ENCODE measurements at places on chromosomes 16 and 17.
A peak's percentile ranks its signal among the peaks of the same experiment; 100 is the strongest.

- no peak for DNase-seq
Measured at GRCh38 chr16:58832386-58832895, 98.3 kb upstream of the GOT2 start.

GRCh38 chr16:58639230-58639629 is 9.6 kb upstream of the CNOT1 start:
- DNase-seq: no peak

- DNase-seq: no peak
Measured at GRCh38 chr16:82150549-82150948, 19.5 kb downstream of the MPHOSPH6 start.

DNA sequence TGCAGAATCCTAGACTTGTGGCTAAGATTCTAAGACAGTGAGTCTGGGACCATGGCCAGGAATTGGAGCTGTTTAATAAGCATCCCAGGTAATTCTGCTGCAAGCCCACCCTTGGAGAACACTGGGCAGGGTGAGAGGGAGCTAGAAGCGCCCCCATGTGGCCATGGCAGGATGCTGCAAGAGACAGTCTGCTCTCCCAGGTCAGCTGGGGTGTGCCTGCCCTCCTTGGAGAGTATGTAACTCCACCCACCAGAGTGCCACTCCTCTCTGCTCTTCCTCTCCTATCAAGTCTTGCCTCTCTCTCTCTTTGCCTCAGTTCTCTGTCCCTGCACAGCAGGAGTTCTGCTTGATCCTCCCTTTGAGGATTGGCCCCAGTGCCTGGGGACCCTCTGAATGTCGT is 14.9 kb downstream of the RCVRN start:
- no peak for DNase-seq

- no peak for DNase-seq
Measured at GRCh38 chr17:76089680-76090516, 10.9 kb downstream of the ZACN start.

DNA sequence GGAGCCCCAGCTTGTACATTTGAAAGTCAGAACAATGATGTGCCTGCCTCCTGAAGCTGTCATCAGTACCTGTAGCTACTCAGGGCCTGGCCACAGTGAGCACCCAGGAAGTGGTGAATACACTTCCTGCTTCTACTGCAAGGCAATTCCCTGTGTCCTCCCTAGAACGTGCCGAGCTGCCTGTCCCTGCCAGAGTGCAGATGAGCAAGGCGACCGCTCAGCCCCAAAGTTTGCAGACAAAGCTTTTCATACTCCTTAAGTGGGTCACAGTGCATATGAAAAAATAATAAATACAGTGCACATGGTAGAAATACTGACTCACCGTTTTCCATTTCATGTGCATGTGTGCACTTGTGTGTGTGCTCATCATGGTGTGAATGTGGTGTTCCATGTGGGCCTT is 77.3 kb downstream of the MPRIP start:
- peak; percentile 57 for DNase-seq

- DNase-seq: no peak
Measured at GRCh38 chr17:37147301-37147812, 198.6 kb downstream of the AATF start.

DNA sequence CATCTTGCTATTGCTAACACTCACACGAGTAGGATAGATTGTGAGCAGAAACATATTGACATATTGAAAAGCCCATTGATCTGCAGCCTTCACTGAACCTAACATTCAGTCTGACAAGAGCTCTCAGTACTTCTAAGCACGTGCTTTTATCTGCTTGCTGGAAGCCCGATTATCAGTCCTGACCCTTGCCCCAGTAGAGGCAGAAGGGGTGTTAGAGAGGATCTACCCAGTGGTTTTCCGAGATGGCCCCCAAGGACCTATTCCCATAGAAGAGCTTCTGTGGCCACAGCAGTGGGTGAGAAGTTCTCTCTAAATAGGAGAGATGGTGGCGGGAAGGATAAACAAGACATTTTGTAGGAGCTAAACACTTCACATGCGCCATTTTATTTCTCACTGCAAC is 290.9 kb upstream of the MAF start:
- no peak for DNase-seq

- DNase-seq: no peak
Measured at GRCh38 chr17:55116440-55116914, 147.9 kb downstream of the STXBP4 start.

DNA sequence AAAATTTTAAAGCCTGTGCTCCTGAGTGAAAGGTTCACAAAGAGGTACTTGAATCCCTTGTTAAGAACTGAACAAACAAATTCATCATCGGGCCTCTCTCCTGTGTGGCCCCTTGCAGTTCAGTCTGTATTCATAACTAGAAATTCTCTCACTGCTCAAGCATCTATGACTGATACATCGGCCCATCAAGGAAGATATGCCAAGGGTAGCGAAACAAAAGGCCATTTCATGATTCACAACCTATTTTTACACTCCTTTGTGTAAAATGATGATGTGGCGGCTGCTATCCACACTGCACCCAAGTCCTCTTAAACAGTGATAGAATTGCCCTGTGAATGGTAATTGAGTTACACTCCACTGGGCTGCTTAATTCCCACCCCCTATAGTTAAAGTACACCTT is 204.6 kb downstream of the STX8 start:
- DNase-seq: no peak

- no peak for DNase-seq
Measured at GRCh38 chr16:57997176-57997527, 3.3 kb downstream of the ZNF319 start.

DNA sequence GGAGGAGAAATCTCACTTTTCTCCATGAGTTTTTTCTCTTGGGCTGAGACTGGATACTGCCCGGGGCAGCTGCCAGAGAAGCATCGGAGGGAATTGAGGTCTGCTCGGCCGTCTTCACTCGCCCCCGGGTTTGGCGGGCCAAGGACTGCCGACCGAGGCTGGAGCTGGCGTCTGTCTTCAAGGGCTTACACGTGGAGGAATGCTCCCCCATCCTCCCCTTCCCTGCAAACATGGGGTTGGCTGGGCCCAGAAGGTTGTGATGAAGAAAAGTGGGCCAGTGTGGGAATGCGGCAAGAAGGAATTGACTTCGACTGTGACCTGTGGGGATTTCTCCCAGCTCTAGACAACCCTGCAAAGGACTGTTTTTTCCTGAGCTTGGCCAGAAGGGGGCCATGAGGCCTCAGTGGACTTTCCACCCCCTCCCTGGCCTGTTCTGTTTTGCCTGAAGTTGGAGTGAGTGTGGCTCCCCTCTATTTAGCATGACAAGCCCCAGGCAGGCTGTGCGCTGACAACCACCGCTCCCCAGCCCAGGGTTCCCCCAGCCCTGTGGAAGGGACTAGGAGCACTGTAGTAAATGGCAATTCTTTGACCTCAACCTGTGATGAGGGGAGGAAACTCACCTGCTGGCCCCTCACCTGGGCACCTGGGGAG is 19.1 kb downstream of the NGFR start:
- no peak for DNase-seq

- DNase-seq: no peak
Measured at GRCh38 chr17:27862004-27862403, 31.2 kb downstream of the LYRM9 start.

DNA sequence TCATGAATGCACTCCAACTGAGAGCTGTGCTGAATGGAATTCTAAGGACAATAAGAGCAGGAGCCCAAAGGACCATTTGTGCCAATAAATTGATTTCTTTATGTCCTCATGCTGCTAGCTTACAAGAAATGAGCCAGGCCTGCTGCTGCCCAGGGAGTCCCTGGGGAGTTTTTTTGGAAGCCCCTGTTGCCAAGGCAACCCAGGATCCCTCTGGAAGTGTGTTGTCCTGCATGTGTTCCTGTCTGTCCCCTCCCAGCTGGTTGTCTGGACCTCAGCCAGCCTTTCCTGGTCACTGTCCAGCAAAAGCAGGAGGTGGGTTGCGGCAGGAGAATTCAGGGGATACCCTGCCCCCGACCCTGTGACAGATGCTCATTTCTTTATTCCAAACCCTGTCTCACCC is 51.0 kb upstream of the GPRC5B start:
- no peak for DNase-seq

- no peak for DNase-seq
Measured at GRCh38 chr17:40074871-40075200, 12.1 kb downstream of the THRA start.

- no peak for DNase-seq
Measured at GRCh38 chr17:19301973-19302372, 60.5 kb downstream of the B9D1 start.
